ENCODE measurements at places on chromosomes 1 and 21.
A peak's percentile ranks its signal among the peaks of the same experiment; 100 is the strongest.

DNA sequence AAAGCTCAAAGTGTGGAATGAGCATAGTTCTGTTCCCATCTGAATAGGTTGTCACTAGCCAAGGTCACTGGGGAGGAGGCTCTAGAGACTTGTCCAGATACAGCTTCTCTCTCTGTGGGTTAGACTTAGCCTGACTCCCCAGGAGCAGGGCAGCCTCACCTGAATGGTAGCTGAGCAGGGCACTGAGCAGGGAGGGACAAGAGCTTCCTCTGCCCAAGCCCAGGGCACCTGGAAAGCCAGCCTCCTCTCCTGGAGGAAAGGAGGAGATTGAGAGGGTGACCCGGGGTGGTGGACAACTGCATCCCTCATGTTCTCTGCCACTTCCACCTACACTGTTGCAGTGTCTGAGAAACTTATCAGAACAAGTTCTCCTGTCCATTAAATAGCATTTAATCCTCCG lies 59.0 kb upstream of the F3 start:
- DNase-seq: no peak

DNA sequence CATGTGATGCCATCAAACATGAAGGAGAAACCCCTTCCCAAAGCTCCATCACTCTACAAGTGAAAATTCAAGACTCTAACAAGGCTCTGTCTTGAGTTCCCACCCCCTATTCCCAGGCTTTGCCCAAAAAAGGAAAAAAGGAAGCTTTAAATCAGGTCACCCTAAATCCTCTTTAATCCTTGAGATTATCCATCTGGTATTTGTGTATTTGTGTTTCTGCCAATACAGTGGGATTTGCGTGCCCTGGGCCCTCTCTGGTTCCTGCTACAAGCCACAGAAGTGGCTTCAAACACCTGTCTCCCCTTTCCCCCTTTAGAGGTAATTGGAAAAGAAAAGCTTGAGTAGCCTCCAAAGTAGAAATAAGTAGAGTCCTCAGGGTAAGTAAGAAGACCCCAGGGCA lies 120.4 kb downstream of the EDEM3 start:
- no peak for DNase-seq

- DNase-seq: no peak
Measured at GRCh38 chr1:40710581-40711315, 19.2 kb downstream of the NFYC start.

DNA sequence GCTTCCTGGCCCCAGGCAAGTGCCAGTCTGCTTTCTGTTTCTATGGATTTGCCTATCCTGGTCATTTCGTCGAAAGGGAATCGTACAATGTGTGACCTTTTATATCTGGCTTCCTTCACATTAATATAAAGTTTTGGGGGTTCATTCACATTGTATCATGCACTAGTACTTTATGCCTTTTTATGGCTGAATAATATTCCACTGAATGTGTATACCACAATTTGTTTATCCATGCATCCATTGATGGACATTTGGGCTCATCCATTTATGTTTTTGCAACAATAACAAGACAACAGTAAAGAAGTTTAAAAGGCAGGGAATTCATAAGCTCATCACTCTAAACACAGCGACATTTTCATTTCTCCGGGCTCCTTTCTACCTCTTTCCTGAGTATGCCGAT lies 50.6 kb downstream of the SPSB1 start:
- DNase-seq: no peak

- no peak for DNase-seq
Measured at GRCh38 chr1:156128308-156128653, 13.8 kb downstream of the LMNA start.

DNA sequence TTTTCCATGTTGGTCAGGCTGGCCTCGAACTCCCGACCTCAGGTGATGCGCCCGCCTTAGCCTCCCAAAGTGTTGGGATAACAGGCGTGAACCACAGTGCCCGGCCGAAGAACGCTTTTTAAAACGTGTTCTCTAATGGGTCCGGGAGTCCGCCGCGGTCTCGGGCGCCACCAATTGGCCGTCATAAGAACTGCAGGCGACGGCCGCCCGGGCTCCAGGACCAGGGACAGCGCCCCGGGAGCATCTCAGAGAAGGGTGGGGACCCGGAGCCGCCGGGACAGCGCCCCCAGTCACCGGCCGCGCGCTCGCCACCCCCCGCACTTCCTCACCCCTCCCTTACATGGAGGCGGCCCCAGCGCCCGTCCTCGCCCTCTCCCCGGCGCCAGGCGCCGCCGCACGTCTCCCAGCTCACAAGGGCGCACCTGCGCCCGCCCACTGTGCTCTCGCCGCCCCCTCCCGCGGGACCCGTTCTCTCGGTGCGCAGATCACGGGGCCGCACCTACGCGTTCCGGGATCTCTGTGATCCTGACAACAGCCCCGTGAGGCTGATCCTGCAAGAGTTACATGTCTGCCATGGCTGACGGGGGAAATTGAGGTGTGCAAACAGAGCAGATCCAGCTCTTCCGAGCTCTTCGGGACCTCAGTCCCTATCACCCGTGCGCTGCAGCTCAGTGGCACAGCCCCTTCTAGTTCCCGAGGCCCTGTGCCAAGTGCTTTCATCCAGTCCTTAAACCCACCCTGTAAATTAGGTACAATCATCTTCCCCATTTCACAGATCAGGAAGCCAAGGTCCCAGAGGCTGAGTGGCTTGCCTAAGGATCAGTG lies 9.8 kb downstream of the RAP1GAP start:
- peak; percentile 56 for DNase-seq

DNA sequence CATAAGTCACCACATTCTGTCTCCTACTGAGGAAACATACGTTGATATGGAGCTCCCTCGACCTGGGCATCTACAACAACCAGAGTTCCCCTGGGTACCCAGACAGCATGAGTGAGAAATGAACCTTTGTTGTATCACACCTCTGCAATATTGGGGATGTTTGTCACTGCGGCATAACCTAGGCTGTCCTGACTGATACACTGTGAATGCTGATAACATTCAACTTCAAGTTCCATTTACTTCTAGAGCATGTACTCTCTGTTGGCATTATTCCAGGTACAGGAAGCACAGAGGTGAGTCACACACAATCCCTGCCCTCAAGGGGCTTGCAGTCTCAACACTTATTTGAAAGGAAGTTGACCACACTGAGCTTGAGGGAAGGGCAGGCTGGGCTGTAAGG lies 65.6 kb downstream of the HTR6 start:
- no peak for DNase-seq

DNA sequence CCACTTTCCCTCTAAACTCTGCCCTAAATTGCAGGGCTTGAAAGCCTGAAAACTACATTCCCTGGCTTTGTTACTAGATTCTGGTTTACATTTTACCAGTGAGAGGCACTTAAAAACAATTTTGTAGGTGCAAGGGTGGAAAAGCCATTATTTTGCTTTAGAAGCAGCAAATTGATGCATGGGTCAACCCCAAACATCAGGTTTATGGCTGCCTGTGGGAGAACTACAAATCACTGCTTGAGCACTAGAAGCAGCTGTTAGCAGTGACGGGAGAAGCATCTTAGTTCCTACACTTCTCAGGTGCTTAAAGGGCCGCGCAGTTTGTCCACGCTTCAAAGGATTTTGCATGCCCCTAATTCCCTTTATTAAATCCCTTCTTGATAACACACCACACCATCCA lies 417.2 kb downstream of the PCP4 start:
- DNase-seq: no peak

DNA sequence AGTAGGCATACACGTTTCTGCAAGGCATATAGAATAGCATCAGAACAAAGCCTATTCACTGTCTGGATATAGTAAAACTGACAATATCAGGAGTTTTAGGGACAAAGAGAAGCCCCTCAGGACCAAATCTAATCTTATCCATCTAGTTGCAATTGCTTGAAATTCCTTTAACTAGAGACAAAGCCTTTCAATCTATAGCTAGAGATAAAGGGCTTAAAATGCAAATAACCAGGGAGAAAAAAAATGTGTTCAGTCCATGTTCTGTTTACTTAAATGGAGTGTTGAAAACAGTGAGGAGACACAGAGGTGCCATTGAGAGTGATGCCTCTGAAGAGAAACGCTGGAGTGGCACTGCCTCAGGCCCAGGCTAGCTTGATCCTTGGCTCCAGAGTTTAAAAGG lies 286.1 kb downstream of the DPYD start:
- DNase-seq: no peak

DNA sequence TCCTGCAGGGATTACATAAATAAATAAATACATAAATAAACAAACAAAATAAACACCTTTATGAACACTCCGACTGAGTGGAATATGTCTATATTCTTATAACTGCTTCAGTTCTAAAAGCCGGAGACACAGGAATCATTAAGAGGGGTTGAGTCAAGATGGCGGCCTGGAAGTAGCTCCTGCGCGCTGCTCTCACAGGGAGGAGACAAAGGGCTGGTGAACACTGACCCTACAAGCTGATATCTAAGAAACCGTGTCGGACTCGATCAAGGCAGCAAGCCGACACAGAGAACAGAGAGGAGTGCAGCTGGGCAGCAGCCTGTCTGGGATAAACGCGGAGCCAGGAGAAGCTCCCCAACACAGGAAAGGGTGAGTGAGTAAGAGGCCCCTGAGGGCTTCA lies 1098.6 kb upstream of the NCAM2 start:
- DNase-seq: no peak

DNA sequence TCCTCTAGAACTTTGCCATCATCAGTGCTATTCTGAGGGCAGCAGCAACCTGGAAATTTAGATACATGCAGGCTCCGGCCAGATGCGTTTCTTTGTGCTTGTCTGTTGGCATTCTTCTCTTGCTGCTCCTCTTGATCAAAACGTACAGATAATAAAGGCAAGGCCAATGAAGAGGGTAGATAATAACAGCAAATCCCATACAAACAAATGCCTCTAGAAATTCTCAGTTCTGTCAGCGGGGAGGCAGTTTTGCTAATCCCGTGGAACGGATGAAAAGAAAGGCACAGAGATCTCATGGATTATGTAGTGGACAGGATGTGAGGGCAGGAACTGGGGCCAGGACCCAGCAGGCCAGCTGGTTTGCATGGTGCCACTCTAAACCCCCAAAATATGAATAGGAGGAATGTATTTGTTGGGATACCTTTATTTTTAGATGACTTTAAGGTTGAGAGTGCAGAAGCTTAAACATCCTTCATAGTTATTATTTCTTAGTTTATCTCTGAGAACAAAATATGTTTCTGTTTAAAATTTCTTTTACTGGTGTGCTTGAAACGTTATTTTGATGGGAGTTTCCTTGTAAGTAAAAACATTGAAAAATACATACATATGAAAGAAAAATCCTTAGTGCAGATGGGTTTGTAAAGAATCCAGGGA lies 1.5 kb downstream of the ITSN1 start:
- no peak for DNase-seq

DNA sequence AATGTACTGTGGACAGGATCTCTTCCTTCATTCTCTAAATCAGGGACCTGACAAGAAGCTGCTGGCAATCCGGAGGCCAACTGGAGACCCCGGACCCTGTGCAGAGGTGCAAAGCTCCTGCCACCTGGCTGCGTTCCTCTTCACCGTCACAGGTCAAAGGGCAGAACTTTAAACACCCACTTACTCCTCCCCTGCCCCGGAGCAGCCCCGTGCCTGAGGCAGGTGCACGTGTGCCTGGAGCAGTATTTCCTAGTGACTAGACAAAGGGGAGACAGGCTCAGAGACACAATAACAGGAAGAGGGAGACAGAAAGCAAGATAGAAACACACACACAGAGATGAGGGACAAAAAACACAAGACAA lies 6.6 kb upstream of the PIGC start:
- no peak for DNase-seq

- no peak for DNase-seq
Measured at GRCh38 chr1:179129702-179130473, 48.0 kb downstream of the TOR3A start.

DNA sequence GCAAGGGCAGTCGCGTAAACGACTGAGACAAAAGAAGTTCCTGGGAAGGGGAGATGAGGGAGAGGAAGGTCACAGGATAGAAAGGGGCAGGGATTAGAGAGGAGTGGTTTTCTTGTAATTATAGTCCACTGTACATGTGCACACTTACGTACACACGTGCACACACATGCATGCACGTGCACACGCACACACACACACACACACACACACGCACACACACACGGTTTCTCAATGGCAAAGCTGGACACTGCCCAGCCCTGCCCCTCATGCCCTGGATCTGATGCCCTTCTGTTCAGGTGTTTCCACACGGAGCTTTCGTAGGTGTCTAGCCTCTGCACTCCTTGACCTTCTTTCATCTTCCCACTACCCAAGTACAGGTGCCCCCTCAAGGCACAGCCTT lies 3.9 kb downstream of the OR2B11 start:
- DNase-seq: no peak

- peak; percentile 52 for DNase-seq
Measured at GRCh38 chr1:16078925-16079656, 5.6 kb upstream of the FAM131C start.

DNA sequence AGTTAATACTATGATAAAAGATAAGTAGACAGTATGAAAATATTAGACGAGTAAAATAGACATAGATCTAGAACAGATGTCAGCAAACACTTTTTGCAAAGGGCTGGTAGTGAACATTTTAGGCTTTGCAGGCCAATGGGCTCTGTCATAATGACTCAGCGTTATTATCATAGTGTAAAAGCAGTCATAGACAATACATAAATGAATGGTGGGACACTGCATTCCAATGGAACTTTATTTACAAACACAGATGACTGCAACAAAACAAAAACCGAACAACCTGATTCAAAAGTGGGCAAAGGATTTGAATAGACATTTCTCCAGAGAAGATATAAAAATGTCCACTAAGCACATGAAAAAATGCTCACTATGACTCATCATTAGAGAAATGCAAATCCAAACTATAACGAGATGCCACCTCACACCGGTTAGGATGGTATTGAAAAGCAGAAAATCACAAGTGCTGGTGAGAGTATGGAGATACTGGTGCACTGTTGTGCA lies 7.3 kb downstream of the GSTM5 start:
- no peak for DNase-seq

GRCh38 chr1:218413179-218413578 lies 68.0 kb downstream of the TGFB2 start:
- DNase-seq: no peak

DNA sequence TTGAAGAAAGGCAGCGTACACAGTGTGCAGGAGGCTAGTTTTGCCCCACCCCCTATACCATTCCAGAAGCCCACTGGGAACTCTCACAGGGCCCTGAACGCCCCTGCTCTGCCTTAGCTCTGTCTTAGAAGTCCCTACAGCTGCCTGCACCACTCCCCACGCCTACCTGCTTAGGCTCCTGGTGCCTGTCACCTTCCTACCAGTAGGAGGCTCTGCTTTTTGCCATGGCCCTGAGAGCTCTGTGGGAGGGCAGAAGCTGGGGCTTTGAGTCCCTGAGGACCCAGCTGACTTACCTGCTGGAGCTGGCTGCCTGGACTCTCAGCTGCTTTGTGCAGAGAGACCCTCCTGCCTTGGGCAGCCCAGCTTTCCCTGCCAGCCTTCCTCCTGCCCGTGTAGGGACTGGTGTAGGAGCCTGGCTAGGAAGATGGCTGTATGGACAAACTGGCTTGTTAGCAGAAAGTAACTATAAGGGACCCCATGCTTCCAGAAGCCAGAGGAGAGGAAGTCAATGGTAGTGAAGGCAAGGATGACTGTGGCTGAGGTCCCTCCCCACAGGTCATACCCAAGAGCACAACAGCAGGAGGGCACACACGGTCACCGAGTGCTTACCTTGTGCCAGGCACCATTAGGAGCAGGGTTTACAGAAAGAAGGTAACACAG lies 9.8 kb upstream of the CELSR2 start:
- DNase-seq: no peak

- no peak for DNase-seq
Measured at GRCh38 chr21:24290151-24290833, 1317.0 kb downstream of the MRPL39 start.

All from stimulated activated CD8-positive, alpha-beta memory T cell treated with anti-CD3 and anti-CD28 coated beads, Interleukin-12 subunit alpha, Interleukin-12 subunit beta, amount 100 ng/mL, for 4 hours (primary cell).